ENCODE measurements at places on chromosomes 7 and 10.

GRCh38 chr10:53886325-53887300, 914.4 kb downstream of the PCDH15 start:
- no peak for DNase-seq

GRCh38 chr10:102702742-102703141, 11.5 kb downstream of the ARL3 start:
- DNase-seq = no peak

DNA sequence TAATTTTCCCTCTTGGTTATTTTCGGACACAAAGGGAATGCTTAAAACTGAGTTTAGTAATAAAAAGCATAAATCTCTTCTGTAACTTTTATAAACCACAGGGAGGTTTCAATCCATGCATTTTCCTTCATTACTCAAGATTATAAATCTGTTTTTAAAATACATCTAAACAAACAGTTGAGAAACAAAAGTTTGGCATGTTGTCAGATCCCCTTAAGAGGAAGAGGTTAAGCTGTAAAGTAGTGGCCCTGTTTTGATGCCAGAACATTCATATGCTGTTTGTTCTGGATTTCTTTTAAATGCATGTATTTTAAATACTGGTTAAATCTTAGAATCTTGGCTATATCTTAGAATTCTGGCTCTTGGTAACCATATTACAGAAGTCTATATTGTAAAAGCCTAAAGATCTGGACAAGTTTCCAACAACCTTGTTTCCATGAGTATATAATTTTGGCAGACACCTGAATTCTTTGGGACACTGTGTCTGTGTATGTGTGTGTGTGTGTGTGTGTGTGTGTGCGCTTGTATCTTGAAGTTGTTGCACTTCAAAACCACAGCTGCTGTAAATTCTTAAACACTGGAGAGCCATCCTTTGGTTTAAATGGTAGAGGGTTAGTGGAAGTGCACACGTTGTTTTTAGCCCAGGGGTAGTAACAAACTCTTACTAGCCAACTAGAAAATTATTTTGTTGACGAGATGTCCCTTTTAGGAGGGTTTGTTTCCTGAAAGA, 6.8 kb upstream of the SEMA4G start:
- DNase-seq = no peak

DNA sequence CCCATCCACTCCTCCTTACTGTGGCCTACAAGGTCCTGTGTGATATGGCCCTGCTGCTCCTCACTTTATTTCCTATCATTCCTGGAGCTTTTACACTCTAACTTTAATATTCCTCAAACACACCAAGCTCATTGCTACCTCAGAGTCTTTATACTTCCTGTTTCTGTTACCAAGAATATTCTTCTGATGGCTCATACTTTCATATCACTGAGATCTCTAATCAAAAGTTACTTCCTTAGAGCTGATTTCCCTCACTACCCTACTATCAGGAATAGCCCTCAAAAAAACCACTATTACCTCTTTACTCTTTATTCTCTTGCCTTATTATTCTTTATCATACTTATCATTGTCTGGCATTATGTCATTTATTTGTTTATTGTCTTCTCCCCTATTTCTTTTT, 5.8 kb upstream of the PPP3CB start:
- DNase-seq = no peak

DNA sequence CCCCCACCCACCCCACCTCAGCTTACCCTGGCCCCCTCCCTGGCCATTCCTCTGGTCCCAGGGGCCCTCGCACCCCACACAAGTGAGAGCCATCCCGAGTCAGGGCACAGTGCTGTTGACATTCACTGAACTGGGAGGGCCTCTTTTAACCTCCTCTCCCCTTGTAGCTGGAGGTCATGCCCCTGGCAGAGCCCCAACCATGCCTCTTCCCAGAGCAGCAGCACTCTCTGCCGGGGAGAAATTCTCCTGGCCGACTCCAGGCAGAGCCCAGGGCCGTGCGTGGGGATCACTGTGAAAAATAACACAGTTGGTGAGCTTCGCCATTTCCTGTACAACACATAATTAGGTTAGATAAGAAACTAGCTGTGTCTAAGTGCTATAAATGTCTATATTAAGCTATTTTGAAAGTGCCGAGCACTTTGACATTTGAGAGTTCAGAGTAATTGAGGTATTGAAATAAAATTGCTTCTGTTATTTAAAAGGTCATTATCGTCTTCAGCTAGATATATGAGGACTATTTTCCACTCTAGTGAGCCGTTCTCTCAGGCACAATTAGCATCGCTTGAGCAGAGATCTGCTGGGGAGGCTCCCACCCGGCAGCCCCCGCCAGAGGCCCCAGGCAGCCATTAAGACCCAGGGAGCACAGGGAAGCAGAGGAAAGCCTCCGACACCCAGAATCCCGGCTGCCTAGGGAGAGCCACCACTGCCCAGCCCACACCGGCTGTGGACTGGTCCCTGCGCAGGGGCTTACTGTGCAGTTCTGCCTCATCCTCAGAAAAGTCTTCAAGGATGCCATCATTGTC, 62.4 kb upstream of the LRRC18 start:
- DNase-seq = no peak

DNA sequence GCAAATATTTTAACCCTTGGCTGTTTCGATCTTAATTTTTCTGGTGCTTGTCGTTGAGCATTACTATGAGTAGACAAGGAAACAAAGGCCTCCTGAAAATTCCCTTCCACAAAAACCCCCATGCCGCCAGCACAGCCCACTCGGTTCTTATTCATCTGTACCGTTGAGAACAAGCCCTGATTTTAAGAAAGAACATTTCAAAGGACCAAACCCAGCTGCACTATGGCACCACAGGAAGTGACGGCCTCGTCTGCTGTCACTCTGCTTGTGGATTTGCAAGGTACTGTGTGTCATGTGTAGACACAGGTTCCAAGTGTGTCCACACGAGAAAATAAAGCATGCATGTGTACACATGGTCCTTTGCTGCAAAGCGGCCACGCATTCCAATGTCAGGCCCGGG, 285.2 kb downstream of the DNAJB6 start:
- DNase-seq = no peak

DNA sequence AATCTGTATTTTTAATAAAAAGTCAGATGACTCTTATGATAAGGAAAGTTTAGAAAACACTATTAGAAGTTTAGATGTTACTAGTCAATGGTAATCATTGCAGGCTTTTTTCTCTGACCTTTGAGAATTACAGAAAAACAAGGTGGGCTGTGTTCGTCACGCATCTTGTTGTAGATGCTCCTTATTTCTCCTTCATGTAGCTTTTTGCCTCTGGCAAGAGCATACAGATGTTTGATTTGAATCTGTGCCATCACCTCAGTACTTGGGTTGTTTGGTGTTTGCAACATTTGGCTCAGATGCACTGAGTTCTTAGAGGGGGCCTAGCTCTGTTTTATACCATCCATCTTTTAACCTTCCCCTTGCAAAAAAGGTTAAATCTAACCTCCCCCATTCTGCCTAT, 11.5 kb downstream of the TAS2R16 start:
- DNase-seq = no peak

DNA sequence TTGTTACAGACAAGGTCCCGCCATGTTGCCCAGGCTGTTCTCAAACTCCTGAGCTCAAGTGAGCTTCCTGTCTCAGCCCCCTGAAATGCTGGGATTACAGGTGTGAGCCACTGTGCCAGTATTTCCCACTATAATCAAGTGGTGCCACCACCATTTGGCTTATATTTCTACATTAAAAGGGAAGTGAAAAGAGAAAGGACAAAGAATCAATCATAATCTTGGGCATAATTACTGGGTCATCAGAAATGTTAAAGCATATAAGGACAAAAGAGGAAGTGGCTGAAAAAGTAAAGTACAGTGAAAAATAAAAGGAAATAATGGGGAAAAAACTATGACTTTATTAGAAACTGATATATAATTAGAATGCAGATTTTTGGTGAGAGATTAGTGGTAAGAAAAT, 25.7 kb upstream of the ENTPD1 start:
- no peak for DNase-seq

- no peak for DNase-seq
Measured at GRCh38 chr10:20254078-20254477, 437.8 kb downstream of the PLXDC2 start.

- DNase-seq = no peak
Measured at GRCh38 chr7:82019551-82020475, 250.0 kb upstream of the HGF start.

- DNase-seq = no peak
Measured at GRCh38 chr7:988963-989529, 6.1 kb downstream of the CYP2W1 start.

DNA sequence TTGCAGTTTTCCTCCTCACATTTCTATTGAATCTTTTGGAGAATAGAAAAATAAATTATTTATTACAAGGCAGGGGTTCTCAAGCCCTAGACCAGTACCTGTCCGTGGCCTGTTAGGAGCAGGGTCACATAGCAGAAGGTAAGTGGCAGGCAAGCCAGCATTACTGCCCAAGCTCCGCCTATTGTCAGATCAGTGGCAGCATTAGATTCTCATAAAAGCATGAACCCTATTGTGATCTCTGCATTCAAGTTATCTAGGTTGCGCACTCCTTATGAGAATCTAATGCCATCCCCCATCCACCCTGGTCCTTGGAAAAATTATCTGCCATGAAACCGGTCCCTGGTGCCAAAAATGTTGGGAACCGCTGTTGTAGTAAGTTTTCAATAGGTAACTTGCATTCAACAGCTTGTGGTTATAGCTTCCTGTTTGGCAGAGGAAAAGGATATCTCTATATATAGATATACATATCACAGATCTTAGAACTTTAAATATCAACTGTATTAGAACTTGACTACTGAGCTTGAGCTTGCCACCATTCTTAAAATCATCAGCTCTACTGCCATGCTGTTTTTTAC, 165.1 kb downstream of the AHR start:
- DNase-seq = no peak

- no peak for DNase-seq
Measured at GRCh38 chr7:103658055-103659005, 212.3 kb upstream of the SLC26A5 start.

DNA sequence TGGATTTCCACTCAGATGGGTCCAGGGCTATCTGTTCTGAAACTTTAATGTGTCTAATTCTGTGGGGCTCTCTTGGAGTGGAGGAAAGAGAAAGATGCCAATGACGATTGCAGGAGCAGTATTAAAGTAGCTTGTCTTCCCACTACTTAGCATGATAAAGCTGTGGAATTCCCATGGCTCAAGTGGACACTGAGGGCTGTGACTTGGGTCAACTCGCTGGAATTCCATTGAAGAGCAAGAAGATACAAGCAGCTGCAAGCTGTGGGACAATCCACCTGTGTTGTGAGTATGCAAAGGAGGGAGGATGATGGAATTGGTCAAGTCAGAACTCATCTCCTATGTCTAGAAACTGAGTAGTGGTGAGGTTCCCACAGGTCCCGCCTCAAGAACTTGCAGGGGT, 154.2 kb upstream of the MINDY3 start:
- no peak for DNase-seq

GRCh38 chr7:114519240-114519639, 104.6 kb downstream of the FOXP2 start:
- no peak for DNase-seq

All from stimulated activated CD8-positive, alpha-beta memory T cell treated with anti-CD3 and anti-CD28 coated beads, Interleukin-2, amount 100 ng/mL, for 1 hour (primary cell).